ENCODE measurements at places on chromosomes 7 and 10. TPM values are rescaled to one million over a fixed set of nuclear protein-coding genes. Genes with fewer than 3 reads are reported as not detected.

The ELAPOR2 gene
- 9.0 TPM for total RNA-seq

GRCh38 chr7:136509466-136509865, 359.0 kb upstream of the CHRM2 start:
- no peak for DNase-seq

The PILRA gene
- 18.8 TPM for total RNA-seq

DNA sequence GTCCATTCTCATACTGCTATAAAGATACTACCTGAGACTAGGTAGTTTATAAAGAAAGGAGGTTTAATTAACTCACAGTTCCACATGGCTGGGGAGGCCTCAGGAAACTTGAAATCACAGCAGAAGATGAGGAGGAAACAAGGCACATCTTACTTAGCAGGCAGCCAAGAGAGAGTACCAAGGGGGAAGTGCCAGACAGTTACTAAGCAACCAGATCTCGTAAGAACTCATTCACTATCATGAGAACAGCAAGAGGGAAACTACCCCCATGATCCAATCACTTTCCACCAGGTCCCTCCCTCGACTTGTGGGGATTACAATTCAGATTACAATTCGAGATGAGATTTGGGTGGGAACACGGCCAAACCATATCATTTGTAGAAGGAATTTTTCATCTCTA, 36.3 kb downstream of the NHLRC2 start:
- DNase-seq = no peak

The PHKG1 gene
- total RNA-seq = 0.91 TPM

DNA sequence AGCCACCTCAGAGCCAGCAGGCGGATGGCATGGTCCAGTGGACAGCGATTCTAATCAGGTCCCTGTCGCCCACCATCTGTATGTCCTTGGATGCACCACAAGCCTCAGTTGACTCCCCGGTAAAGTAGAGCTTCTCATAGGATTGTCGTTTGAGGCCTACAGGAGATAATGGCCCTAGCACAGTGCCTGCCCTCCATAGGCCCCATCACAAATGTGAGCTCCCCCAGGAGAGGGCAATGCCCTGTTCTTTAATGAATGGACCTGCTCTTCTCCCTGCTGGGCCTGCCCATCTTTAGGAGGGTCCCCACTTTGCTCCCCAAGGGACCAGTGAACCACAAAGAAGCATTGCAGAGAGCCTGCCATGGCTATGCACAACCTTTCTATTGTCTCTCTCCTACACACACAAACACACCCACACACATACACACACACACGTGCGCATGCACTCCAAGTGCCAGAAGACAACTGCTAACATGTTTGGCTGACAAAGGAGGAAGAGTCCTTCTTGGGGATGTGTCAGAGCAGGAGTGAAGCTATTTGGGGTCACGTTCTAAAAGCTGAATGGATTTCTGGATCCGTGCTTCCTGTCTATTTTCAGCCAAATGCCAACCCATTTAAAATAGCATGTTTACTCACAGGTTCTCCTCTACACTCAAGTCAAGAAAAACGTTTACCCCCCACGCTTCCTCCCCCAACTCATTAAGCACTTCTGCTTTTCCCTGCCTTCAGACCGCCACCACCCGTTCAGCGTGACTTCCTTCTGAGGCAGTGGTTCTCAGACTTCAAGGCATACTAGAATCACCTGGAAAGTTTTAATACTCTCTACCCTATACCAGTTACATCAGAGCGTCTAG, 196.1 kb downstream of the GRID1 start:
- peak; percentile 9 for DNase-seq

GRCh38 chr10:132447446-132448247, 50.6 kb downstream of the PWWP2B start:
- peak; percentile 87 for DNase-seq

The ADAP1 gene
- 48.2 TPM for total RNA-seq

GRCh38 chr7:33981226-33981625, 75.9 kb downstream of the BMPER start:
- no peak for DNase-seq

- no peak for DNase-seq
Measured at GRCh38 chr7:66880053-66880452, 41.0 kb upstream of the TMEM248 start.

Measured in kidney (tissue), 22 donors.